ENCODE measurements at places on chromosomes 12 and 14.
A peak's percentile ranks its signal among the peaks of the same experiment; 100 is the strongest.

DNA sequence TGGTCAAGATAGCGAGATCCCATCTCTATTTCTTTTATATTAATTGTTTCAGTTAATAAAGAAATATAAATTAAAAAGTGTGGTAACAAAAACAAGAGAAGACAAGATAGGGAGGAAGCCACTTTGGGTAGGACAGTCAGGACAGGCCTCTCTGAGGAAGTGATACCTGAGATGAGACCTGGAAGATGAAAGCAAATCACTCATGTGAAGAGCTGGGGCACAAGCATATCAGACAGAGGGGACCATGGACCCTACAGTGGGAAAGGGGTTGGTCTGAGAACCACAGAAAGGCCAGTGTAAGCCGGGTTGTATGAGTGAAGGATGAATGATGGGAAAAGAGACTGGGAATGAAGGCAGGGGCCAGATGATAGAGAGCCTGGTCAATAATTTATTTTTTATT lies 1.8 kb upstream of the MED6 start:
- no peak for DNase-seq

GRCh38 chr12:121873216-121873569 lies 14.5 kb upstream of the HPD start:
- DNase-seq, result peak; percentile 51

GRCh38 chr12:47317175-47317915 lies 237.6 kb upstream of the AMIGO2 start:
- DNase-seq, result no peak

DNA sequence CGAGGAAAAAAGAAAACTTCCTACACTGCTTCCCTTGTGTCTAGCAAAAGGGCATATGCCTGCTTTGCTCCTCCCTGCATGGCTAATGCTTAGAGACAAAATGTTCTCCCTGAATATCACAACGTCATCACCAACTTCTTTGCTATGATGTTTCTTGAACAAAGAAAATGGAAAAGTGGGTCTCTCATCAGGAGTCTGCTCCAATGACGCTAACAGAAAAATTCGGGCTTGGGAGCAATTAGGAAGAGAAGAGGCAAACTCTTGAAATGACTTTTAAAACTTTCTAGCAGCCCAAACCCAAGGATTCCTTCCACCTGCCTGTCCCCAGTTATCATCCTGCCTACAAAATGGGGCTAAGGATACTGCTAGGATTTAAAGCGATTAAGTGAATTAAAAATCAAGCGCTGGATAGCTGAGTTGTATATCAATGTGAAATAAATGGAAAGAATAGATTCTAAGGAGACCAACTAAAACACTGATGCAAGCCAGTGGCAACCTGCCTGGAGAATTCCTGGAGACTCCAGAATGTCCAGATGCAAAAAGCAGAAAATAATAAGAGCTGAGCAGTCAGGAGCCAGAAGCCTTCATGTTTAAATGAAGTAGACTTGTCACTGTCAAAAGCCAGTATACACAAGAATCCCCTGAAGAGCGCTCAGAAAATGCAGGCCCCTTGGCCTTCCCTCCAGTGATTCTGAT lies 183.8 kb downstream of the DPF3 start:
- DNase-seq, result no peak

- DNase-seq, result no peak
Observed at GRCh38 chr14:58769771-58770170, 132.0 kb downstream of the DACT1 start.

GRCh38 chr12:27293463-27293862 lies 39.2 kb upstream of the BMAL2 start:
- peak; percentile 63 for DNase-seq

DNA sequence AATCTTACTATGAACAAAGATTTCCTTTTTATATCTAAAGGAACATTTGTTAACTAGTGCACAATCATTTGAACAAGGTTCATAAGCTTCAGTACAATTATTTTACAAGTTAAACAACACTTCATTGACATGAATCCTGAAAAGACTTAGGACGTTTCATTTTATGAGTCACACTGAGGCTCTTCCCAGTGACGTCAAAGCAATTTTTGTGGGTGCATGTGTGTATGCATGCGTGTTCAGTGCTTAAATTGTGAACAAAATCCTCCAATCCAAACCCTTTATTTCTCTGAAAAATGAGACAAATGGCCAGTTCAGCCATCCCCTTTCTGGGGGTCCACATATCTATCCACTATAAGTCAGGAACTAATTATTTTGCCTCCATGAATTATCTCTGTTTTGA lies 2.9 kb downstream of the LMNTD1 start:
- peak; percentile 56 for DNase-seq

DNA sequence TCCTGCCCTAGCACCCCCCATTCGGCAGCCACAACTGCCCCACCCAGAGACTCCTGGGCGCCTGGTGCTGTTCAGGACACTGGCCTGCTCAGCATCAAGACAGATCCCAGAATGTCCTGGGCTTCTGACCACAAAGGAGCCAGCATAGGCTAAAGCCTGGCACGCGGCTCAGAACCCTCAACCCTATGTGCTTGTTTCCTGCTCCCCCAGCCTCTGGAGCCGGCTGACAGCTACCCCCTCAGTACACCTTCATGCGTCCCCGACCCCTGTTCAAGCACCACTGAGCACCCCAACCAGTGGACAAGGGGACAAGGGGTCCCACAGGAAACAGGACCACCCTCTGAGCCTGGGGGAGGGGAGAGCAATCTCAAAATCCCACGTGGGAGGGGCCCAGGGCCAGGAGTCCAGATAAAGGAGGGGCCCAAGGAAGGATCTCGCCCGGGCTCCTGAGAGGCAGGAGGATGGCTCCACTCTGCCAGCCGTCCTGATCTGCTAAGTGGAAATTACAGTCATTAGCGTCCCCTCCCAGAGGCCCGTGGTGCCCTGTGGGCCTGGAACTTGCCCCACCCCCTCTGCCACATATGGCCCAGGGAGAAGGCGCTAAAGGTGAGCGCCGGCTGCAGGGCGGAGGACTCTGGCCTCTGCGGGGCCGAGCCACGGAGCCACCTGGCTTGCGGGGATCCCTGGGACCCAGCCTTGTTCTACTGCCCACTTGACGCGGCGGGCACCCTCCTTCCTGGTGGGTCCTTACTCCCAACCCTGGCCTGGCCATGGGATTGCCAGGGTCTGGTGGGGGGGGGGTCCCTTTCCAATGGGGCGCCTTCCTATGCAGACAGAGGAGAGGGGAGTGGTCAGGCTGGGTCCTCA lies 27.2 kb upstream of the GPR132 start:
- DNase-seq, result peak; percentile 65

- DNase-seq, result peak; percentile 96
Observed at GRCh38 chr12:115185506-115185905, 501.5 kb upstream of the TBX3 start.

- peak; percentile 70 for DNase-seq
Observed at GRCh38 chr12:19972325-19973288, 395.7 kb upstream of the PDE3A start.

- DNase-seq, result no peak
Observed at GRCh38 chr14:28163897-28164296, 602.7 kb upstream of the FOXG1 start.

DNA sequence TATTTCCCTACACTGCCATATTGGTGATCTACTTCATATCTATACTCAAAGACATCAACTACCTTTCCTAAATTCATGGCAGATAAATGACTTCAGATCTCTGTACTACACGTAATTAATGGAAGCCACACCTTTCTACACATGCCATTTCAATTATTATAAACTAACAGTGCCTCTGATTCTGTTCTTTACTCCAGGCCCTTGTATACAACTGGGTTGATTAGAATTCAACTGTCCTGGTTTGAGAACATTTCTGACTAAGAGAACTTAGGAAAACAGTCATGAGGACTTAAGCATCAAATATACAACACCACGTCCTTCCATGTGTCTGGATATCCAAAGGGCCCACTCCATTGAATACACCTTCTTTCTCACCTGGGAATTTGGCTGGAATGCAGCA lies 1.8 kb downstream of the ACIN1 start:
- no peak for DNase-seq

DNA sequence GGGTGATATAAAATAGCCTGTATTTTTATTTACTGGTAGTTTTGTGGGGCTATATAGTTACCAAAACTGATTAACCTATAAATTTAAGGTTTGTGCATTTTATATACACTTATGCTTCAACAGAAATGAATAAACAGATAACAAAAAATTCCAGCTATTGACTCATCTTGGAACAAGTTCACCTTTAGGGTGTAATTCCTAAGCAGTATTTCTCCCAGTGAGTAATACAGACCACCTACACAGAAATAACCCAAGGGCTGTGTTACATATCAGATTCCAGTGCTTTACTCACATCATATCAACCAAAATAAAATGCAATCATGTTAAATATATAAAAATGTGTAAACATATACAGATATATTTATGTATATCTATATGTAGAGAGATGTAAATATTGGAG lies 345.6 kb downstream of the ADAMTS20 start:
- DNase-seq, result peak; percentile 78

DNA sequence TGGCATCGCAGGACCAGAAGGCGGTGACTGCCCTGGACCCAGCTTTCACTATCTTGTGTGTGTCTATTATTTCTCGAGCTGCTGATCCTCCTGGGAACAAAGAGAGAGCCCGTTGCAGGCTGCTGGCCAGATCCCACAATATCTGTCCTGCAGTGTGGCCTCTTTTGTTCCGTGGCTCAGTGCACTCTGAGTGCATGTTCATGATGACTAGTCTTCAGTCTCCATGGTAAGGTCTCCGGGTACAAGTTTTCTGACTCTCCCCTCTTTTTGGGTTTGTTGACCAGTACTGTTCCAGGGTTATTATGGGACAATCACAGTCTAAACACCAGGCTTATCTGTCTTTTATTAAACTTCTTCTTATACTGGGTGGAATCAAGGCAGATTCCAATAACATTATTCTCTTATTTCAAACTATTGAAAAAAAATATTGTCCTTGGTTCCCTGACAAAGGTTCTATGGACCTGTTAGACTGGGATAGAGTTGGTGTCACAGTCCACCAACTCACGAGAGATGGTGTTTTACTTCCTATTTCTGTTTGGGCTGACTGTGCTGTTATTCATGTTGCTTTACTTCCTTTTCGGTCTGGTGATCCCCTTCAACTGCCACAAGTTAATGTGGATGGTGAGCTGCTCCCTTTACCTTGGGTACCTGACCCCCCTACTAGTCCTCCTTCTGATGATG lies 192.9 kb upstream of the ALG10B start:
- no peak for DNase-seq

DNA sequence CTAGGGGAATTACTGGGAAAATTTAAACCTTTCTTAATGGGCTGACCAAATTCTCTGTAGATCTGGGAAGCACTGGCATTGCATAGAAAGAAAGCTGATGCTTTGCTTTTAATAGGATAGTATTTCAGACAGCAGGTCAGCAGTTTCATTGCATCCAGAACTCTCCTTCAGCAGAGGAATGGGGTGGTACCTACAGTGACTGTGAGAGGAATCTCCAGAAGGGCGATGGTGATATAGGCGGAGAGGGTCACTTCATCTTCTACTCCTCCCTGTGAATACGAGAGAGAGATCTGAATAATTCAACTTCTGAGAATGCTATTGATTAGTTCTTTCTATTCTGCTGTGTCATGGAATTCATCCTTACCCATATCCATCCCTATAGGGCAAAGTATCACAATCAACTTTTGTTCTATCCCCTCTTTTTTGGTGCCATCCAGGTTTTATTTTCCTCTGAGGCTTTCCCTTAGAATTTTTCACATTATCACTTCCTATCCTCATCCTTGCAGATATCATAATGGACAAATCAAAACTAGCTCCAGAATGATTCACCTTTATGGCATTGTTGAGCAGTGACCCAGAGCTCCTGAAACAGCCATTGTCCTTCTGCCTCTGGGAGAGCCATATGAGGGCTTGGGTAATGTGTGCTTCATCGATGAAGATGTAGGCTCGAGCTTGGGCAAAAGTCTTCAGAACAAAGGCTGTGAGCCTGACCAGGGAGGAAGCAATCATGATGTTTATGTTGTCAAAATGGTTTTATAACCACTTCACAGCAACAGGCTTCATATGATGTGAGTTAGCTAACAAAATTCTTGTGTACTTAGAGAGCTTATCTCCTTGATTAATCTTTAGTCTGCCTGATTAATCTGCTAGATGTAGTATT lies 38.3 kb downstream of the A2M start:
- no peak for DNase-seq

DNA sequence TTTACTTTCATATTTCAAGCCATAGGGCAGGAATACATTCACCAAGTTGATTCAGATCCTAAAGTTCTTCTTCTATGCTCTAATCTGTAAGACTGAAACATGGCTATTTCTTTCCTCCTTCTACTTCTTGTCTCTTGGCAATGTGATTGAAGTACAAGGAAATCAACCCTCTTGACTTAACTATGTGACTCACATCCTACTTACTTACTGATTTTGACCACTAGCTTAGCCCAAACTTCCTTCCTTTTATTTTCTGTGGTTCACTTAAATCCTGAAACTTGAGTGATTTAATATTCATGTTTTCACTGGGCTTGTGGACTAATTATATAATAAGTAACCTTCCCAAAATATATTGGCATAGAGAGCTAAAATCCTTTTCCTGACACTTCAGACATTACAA lies 111.2 kb upstream of the NOVA1 start:
- no peak for DNase-seq

- no peak for DNase-seq
Observed at GRCh38 chr14:68979722-68980451, 785 bp upstream of the ACTN1 start.

DNA sequence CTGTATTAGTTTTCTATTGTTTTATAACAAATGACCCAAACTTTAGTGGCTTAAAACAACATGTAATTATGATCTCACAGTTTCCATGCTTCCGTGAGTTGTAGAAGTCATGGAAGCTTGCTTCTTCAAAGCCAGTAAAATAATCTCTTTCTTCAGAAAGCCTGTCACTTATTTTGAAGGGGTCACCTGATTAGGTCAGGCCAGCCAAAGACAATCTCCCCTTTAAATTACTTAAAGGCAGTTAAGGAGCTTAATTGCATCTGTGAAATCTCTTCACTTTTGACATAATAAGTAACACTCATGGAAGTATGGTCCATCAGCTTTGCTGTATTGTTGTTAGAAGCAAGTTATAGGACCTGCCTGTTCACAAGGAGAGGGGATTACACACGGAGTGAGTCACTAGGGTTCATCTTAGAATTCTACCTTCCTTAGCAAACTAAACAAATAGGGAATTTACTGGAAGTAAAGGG lies 89.8 kb downstream of the FAR2 start:
- DNase-seq, result peak; percentile 19

GRCh38 chr14:98293576-98293975 lies 978.4 kb downstream of the BCL11B start:
- no peak for DNase-seq

GRCh38 chr12:88958153-88958552 lies 377.9 kb upstream of the KITLG start:
- DNase-seq, result no peak

GRCh38 chr12:95615749-95616148 lies 64.5 kb upstream of the USP44 start:
- no peak for DNase-seq

Data from amniotic epithelial cell (primary cell).